Stimulated activated CD8-positive, alpha-beta memory T cell treated with anti-CD3 and anti-CD28 coated beads, Interleukin-7, amount 100 ng/mL, for 1 hour (primary cell): ENCODE measurements at places on chromosomes 2 and 18.
A peak's percentile ranks its signal among the peaks of the same experiment; 100 is the strongest.

DNA sequence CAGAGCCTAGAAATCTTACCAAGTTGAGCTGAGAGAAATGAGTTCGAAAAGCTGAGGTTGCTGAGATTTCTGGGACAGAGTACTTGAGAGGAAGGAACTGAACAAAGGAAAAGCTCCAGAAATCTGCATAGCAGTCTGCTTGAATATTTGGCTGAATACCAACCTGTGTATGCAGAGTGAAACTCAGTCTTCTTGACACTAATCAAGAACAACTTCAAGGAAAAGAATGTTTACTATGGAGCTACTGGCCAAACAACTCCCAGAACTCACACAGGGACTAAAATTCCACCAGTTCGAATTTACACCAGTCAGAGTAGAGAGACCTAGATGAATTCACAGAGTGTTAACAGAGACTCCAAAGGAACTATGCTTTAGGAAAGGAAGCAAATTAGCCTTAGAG is 66.5 kb downstream of the USP37 start:
- no peak for DNase-seq

GRCh38 chr18:10896851-10897250 is 252.5 kb downstream of the PIEZO2 start:
- DNase-seq, result no peak

- DNase-seq, result no peak
Observed at GRCh38 chr2:29650631-29651097, 270.7 kb downstream of the ALK start.

DNA sequence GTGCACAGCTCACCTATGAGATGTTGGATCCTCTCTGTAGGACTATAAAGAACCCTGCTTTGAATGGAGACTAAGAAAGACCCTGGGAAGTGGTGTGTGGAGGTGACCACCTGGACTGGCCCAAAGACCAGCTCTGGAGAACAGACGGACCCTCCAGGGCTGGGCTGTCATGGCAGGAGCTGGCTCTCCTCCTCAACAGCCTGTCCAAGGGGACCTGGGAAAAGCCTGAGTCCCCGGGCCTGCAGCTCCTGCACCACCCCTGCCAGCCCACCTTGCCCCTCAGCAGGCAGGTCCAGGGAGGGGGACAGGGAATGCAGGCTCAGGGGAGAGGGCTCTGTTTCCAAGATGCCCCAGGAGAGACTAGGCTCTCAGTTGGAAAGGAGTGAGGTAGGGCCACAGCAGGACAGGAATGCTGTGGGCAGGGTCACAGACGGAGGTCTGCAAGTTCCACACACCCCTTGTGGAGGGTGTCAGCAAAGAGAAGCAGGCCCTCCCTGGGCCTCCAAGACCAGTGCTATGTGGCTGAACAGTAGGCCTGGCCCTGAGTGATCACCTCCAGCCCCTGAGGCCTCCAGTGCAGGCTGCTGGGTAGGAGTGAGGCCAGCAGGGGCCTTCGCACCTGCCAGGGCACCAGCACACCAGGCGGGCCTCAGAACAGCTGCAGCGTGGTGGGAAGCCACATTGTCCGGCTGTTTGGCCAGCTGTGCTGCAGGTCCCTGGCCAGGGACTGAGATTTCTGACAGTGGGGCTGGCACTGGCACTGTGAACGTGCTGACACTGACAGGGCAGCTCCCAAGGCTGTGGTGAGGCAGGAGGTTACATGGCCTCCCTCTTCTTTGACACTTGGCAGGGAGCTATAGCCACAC is 86.4 kb upstream of the OTOS start:
- no peak for DNase-seq

DNA sequence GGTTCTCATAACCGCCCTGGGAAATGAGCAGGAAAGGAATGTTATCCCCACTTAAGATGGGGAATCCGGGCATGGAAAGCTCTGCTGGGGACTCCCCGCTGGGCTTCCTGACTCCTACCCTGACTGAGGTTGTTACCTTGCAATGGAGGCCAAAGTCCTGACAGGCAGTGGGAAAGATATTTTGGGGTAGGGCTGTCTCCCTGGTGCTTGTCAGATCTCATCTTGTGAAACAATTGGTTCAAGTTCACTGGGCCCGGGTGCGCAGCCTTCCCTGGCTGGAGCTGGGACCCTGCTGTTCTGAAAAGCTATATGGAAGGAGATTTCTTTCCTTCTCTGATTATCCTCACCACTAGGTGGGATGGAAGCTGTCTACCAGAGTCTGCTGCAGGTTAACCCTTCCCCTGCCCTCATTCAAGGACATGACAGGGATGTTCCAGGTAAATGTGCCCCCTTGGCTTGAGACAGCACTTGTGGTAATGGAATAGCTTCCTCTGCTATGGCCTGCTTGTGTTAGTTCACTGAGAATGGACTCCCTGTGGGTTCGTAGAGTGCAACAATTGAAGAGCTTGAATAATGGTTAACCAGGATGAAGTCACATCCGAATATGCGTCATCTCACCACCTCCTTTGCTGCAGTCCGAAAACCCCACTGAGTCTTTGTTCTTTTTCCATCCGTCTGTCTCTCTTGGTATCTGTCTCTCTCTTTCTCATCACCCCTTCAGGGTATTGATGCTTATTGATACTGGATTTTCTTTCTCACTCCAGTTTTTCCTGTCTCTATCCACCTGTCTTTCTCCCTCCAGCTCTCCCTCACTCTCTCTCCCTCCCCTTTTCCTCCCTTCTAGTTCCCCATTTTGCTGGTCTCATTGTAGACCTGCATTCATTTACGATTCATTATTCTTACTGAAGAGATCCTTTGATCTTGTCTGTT is 67.8 kb upstream of the EPAS1 start:
- no peak for DNase-seq

GRCh38 chr2:239816576-239817467 is 208.3 kb downstream of the NDUFA10 start:
- DNase-seq, result no peak

DNA sequence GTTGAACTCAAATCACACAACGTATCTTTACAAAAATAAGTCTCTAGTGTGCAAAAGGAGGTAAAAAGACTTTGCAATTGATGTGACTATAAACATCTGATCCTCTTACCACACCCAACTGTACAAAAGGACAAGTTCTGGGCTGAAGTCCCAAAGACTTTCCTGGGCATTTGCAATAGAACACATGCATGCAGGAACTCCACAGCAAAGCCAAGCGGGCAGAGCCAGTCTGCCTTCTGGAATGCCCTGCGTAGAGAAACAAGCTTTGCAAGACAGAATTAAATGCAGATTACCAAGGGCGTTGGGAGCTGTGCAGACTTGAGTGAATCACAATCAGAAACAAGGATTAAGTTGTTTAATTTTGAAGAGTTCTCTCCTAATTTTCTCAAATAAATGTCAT is 208.4 kb upstream of the ZNF521 start:
- no peak for DNase-seq

DNA sequence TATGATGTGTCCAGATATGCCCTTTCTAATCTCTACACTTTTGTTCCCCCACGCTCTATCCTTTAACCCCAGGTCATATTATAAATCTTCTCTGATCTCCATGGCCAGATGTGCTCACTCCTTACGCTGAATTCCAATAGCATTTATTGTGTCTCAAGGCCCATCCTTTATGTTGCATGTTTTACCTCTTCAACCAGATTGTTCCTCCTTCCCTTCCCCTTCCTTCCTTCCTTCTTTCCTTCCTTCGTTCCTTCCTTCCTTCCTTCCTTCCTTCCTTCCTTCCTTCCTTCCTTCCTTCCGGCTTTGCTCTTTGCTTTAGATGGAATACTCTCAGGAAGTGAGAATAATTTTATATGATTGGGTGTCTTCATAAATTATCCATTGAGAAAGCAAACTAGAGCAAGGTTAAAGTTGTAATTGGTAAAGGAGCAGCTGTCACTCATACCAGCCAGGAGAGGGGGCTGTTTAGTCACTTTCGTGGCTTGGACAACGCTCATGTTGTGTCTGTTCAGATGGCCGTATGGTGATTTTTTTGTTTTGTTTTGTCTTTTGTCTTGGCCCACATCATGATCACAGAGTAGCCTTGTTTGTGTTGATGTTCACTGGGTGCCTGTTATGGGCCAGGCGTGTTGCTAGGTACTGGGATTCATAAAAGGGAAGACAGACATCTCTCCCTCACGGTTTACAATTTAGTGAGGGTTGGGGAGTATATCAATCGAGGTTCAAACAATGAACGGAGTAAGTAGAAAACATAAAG is 68.0 kb downstream of the DAW1 start:
- DNase-seq, result no peak

DNA sequence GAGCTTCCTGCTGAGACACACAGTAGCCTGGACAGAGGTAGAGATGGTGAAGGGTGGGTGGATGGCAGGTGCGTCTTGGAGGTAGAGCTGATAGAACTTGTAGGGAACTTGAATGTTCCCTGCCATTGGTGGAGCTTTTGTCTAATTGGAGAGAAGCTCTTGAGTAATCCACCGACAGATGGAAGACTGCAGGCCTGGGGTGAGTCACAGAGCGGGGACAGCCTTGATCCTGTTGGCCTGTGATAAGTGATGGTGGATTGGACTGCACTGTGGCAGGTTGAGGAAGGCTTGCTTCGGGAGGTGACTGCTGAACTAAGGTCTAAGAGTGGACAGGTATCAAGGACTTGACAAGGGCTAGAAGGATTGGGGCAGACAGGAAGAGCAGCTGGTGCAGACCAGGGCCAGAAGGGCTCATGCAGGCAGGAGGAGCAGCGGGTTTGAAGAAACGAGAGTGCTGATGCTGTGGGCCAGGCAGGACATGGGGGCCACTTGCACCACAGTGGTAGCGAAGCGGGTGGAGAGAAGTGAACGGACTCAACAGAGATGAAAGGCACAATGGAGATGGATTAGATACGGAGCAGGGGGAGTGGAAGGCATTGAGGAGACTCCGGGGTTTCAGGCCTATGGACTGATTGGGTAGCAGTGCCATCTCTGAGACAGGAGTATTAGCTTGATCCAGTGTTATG is 16.3 kb downstream of the CABLES1 start:
- no peak for DNase-seq

GRCh38 chr2:136327162-136327852 is 209.4 kb upstream of the CXCR4 start:
- peak; percentile 38 for DNase-seq

GRCh38 chr2:71534826-71535225 is 81.5 kb downstream of the DYSF start:
- no peak for DNase-seq

GRCh38 chr18:76453932-76454331 is 41.1 kb downstream of the ZNF516 start:
- DNase-seq, result no peak

- no peak for DNase-seq
Observed at GRCh38 chr2:170887496-170887895, 41.6 kb upstream of the GORASP2 start.

- DNase-seq, result no peak
Observed at GRCh38 chr2:107804608-107805498, 21.8 kb upstream of the RGPD4 start.

GRCh38 chr2:96225016-96225533 is 16.4 kb upstream of the STARD7 start:
- DNase-seq, result no peak

DNA sequence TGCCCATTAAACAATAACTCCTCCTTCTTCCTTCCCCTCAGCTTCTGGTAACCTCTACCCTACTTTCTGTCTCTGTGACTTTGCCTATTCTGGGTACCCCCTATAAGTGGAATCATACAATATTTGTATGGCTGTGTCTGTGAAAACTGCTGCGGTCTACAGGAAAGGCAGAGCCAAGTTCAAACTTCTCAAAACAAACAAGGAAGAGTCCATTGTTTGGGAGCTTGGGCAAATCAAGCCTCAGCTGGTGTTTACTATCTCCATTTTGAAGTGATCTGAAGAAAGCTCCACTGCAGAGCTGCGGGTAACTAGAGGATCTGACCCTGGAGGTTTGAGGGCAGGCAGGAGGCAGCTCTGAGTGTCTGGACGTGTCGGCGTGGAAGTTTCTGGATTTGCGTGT is 48.6 kb upstream of the DAPL1 start:
- no peak for DNase-seq

GRCh38 chr2:217902379-217903141 is 100.2 kb downstream of the TNS1 start:
- no peak for DNase-seq

DNA sequence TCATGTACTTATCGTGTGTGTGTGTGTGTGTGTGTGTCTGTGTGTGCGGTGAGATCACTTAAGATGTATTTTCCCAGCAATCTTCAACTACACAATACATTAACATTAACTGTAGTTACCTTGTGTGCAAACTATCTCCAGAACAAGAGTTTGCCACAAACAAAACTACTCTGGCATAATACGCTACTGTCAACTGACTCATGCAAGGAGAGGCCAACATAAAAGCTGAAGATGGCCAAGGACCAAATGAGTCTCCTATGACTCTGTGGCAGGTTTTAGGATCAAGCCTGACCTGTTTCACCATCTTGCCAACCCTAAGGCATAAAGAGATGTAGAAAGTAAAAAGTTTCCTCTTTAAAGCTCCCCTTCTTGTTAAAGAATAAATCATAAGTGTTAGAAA is 20.1 kb downstream of the CYB5A start:
- DNase-seq, result no peak

DNA sequence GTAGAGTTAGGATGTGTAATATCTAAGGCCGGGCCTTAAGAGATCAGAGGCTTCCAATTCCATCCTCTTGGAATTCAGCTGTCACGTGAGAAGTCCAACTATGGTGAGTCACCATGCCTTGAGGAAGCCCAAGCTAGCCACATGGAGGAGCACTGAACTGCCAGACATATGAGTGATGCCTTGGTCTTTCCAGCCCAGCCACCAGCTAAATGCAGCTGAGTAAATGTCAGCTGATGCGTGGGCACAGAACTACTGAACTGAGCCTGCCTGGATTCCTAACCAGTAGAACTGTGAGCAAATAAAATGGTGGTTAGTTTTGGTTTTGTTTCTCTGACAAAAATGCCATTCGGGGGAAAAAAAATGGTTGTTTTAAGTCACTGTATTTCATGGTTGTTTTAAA is 153.7 kb upstream of the SERTAD2 start:
- no peak for DNase-seq

DNA sequence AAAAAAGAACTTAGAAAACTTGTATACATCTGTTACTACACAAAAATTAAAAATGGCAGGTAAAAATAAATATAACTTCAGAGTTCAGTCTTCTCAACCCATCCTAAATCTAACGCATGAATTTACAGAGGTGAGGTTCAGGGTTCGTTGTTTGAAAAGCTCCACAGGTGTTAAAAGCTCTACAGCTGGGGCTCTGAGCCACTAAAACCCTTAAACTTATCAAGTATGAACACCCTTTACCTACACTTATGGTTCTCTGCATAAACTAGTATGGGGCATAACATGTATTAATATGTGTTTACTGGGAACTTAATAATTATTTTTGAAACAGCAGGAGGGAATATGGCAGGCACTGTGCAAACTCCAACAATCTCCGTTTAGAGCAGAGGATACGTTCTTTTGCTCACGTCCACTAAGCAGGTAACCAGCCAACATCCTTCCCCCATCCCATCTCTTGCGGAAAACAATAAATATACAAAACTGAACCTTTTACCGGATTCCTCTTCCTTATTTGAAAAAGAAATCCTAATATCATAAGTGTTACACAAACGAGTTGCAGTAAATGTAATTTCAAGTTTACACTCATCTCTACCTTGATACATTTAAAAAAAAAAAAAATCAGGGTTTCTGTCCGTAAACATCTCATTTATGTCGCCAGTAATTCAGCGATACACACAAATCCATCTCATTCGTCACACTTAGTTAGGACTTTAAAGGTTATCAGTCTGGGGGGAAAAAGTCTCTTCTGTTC is 1.3 kb downstream of the PIAS2 start:
- no peak for DNase-seq
